ENCODE measurements at places on chromosomes 3 and 15.

GRCh38 chr3:185172086-185173049 lies 19.5 kb upstream of the C3orf70 start:
- no peak for DNase-seq

- no peak for DNase-seq
These were observed 36.1 kb upstream of the MCF2L2 start for GRCh38 chr3:183464480-183464879.

- DNase-seq = no peak
These were observed 22.6 kb downstream of the DENND4A start for GRCh38 chr15:65769482-65769881.

DNA sequence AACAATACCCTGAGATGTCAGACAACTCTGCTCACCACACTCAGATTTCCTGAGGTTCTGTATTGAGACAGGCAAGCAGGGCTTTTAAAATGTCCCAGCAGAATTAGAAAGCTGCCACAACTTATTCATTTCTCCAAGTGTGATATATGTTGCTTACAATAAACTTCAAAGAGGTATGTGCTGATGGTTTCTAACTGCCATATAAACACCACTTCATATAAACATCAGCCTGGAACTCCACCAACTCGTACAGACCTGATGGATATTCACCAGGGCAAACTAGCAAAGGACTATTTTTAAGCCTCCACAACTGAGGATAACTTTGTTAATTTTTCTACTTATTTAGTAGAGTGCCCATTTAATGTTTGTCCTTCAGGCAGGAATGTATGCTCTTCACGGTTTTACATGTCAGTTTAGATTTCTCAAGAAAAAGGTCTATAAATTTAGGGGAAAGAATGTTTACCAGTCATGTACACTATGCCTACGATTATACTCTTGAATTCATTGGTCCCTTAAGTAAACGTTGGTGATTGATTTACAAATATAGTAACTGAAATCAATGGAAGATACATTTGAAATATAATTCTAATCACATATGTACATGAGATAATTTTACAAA lies 109.6 kb upstream of the ABI3BP start:
- no peak for DNase-seq

GRCh38 chr15:28122038-28122949 lies 23.2 kb upstream of the OCA2 start:
- DNase-seq = no peak

GRCh38 chr3:185335799-185336198 lies 27.1 kb upstream of the MAP3K13 start:
- DNase-seq = no peak

DNA sequence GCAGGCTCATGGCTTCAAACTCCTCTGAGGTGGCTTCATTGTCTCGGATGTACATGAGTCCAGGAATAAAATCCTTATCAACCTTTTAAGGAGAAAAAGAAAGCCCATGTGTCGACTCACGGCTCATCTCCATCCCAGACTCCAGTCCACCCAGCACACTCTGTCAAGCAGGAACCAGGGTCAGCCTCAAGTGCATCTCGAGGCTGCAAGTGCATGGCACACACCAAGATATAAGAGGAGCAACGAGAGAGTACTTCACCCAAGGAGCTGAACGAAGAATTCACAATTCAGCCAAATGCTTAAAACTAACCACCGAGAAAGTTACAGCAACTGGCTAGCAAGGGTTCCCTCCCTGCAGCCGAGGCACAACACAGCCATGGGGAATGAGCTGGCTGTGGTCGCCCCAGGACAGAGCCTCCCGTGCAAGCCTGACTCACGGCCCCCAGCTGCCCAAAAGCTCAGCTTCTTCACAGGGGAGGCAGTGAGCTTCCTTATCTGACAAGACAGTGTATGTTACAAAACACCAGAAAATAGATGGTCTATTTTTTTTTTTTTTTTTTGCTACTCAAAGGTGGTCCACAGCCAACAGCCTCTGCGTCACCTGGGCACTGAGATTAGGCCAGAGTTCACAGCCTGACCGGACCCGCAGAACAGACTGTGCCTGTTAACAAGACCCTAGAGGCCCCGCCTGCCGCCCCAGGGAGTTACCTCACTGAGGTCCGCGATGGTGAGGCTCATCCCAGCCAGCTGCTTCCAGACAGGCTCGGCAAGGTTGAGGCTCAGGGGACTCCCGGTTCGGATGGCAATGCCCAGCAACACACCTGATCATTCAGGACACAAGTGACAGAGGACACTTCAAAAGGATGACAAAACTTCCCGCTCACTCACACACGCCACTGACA lies 15.9 kb upstream of the OCA2 start:
- DNase-seq = no peak

DNA sequence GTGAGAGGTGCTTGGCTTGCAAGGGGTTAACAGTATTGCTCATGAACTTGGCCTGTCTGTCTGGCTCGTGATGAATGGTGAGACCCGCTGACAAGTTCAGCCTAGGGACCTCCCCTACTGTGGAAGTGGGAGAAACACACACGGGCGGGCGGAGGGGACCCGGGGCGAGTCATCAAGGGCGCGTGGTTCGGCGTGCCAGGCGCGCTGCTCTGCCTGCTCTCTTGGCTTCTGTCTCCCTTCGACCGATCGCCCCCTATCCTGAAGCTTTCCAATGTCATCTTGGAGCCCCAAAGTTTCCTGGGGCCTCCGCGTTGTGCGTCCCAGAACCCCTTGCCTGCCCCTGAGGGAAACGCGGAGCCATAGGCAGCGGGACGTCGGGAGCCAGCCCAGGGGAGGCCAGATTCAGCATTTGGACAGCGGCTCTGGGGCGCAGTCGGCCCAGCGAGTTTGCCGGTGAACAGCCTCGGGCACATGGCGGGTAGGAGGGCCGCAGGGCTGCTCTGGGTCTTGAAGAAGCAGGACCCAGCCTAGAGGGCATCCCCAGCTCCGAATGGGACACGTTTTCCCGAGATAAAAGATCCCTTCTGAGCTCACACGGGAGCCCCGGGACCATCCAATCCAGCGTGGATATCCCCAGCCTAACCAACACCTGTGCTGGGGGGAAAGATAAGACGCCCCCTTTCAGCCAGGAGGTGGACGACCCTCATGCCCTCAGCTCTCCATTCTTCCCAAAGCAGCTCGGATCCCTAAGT lies 27.0 kb upstream of the POLG start:
- DNase-seq = peak; percentile 68

DNA sequence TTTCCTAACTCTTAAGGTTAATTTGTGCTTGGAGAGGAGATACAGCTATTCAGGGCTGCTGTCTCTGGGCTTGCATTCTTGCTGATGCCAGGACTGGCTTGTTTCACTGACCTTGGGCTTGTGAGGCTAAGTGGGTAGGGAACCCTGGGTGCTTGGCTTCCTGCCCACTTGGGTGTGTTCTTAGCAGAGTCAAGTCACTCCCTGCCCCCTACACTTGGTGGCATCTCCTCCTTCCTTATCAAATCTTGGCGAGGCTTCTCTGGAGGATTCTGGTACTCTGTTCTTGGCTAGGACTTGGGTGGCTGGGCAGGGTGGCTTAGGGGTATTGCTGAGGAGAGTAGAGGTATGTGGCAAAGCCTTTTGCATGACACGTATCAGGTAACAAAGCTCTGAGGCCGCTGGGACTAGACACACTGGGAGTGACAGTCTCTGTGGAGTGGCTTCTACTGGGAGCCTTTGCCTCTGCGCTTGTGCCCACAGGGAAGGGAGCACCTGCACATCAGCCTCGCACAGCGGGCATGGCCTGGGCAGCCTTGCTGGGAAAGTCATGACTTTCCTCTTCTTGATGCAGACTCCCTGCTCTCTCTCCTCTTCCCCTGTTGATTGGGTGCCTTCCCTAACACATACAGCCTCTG lies 41.8 kb downstream of the CHCHD6 start:
- DNase-seq = no peak

DNA sequence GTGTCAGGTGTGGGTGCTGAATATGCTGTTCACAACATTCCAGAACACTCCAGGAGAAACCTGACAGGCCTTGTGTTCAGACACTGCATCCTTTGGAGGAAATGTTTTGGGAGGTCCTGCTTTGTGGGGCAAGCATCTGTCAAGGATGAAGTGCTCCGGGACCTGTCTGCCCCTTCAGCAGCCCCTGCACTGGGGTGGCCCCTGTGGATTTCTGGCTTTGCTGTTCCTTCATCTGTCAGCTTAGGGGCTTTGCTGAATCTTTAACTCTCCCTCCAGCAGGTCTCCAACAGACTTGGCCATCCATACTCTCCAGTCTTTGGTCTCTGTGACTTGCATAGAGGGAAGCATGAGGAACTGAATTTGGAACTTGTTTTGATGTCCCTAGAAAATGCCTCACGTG lies 3.1 kb downstream of the PRR23E start:
- DNase-seq = no peak

GRCh38 chr3:177461765-177462164 lies 264.5 kb upstream of the TBL1XR1 start:
- DNase-seq = no peak

DNA sequence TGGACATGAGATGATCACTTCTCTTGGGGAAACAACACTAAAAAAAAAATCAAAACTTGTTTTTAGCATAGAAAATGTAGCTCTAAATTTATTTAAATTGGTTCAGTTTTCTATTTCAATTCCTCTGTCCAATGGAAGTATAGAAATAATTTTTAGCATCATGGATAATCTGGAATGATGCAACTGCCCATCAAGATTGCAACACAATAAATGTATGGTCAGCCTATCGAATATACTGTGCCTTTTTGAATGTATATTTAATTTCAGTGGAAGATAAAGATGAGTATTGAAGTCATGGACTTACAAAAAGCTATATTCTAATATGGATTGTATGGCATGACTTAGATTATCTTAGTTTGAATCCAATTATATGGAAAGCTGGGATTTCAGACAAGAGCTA lies 906.7 kb downstream of the IGSF11 start:
- no peak for DNase-seq

- DNase-seq = no peak
These were observed 362.3 kb upstream of the BCHE start for GRCh38 chr3:166199491-166199890.

Data from SK-N-DZ (cell line).